Kidney (tissue), 22 donors: ENCODE measurements at places on chromosomes 16 and 17.

DNA sequence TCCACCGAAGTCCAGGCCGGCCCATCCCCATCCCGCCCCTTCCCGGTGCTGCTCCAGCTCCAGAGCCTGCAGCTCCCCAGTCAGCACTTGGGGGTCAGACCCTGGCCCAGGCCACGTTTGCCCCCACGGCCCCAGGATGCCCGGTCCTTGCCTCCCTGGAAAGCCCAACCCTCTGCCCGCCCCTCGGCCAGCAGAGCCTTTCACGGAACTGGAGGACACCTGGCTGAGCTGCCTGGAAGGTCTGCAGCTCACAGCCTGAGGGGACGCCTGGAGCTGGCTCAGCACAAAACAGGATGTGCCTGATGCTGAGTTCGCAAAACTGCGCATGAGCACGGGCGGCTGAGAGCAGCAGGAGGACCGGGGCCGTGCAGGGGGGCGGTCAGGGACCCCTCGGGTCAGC, 29.7 kb upstream of the SSTR5 start:
- H3K4me3 ChIP-seq = no peak overlapping the region
- H3K36me3 ChIP-seq = no peaks in the 10 kb centered on the region
- no peaks in the 10 kb centered on the region for H3K27me3 ChIP-seq

DNA sequence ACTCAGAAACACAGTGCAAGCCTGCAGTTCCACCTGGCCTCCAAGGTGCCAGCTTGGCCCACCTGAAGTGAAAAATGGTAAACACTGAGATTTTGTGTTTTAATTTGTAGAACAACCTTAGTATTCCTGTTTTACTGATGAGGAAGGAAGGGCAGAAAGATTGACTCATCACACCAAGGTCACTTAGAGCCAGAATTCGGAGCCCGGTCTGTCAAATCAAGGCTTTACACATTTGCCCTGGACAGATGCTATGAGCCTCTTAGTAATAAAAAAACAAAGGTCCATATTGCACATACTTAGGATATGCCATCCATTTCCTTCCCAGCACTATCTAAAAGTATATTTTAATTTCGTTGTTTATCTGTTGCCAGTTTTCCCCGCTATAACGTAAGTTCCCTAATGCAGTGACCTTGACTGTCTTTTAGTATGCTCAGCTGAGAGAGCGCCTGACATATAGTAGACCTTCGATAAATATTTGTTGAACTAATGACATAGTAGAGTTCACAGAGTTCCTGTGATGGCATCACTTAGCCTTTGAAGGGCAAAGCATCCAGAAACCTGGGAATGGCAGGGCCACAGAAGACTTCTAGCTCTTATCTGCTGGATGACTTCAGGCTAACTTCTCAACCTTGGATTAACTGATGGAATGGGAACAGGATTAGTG, 7.2 kb upstream of the TBKBP1 start:
- peaks cover 11% of the 10 kb centered on the region for H3K4me1 ChIP-seq
- H3K4me3 ChIP-seq = no peak overlapping the region
- no peaks in the 10 kb centered on the region for H3K27me3 ChIP-seq
- no peak for DNase-seq
- H3K27ac ChIP-seq = peak overlapping the region; percentile 66

DNA sequence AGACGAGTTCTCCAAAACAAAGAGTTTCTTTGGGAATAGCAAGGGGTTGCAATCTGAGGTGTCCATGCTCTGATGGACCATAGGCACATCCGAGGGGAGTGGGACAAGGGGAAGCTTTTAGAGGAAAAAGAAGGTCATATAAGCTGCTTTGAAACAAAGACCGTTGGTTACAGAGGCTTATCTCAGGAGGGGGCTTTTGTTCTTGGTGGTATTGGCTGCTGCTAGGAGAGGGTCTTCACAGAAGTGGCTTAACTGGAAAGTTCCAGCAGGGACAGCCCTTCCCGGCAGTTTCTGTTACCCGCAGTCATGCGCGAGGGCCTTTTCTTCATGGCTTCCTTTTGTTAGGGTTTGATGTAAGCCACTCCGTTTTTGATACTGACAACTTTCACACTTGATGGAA, 76.0 kb downstream of the RAP1GAP2 start:
- no peaks in the 10 kb centered on the region for H3K27me3 ChIP-seq
- DNase-seq = no peak
- no peaks in the 10 kb centered on the region for H3K4me1 ChIP-seq
- no peak overlapping the region for H3K4me3 ChIP-seq
- H3K27ac ChIP-seq = no peak overlapping the region
- H3K36me3 ChIP-seq = no peaks in the 10 kb centered on the region

DNA sequence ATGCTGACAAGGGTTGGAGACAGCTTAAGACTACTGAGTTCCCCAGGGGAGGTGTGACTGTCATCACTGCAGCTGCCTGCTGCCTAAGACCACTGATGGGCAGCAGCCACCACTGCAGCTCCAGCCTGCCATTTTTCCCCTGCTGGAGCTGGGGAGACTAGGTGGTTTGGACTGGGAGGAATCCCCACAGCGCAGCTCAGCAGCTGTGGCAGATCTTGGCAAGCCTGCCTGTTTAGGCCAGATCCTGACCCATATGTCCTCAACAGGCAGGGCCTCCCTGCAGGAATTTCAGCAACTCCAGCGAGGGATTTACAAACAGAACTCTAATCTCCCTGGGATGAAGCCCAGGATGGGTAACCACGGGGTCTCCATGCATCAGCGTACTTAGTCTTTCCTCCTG, 356.4 kb upstream of the TOM1L1 start:
- DNase-seq = no peak
- no peaks in the 10 kb centered on the region for H3K4me1 ChIP-seq
- H3K36me3 ChIP-seq = no peaks in the 10 kb centered on the region
- H3K27me3 ChIP-seq = no peaks in the 10 kb centered on the region
- H3K4me3 ChIP-seq = no peak overlapping the region

GRCh38 chr17:13777003-13777402, 175.3 kb upstream of the HS3ST3A1 start:
- H3K4me1 ChIP-seq = no peaks in the 10 kb centered on the region
- DNase-seq = no peak
- H3K4me3 ChIP-seq = no peak overlapping the region
- H3K27ac ChIP-seq = no peak overlapping the region

DNA sequence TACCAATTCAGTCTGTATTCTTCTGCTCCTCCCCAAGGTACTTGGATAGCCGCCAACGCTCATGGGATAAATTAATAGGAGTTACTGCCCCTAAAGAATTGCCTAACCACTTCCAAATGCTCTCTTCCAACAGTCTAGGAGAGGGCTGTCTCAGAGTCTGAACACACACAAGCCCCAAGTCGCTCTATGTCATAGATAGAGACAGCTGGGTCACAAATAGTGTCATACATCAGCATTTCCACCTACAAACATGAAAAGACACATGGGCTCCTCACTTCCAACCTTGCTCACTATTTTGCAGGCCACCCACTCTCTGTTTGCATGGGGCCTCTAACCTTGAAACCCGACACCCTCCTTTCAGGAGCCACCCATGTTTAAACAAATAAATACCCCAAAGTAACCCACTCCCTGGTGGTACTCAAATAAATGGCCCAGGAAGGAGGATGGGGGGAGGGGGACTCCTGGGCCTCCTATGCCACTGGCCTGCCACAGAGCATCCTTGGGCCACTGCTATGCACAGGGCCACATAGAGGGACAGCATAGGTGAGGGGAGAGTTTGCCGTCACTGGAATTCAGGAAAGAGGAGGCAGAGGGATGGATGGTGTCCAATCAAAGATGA, 265.9 kb downstream of the SOX9 start:
- H3K4me3 ChIP-seq = no peak overlapping the region
- H3K4me1 ChIP-seq = no peaks in the 10 kb centered on the region
- no peaks in the 10 kb centered on the region for H3K27me3 ChIP-seq
- H3K36me3 ChIP-seq = no peaks in the 10 kb centered on the region
- no peak overlapping the region for H3K27ac ChIP-seq
- DNase-seq = peak; percentile 51

DNA sequence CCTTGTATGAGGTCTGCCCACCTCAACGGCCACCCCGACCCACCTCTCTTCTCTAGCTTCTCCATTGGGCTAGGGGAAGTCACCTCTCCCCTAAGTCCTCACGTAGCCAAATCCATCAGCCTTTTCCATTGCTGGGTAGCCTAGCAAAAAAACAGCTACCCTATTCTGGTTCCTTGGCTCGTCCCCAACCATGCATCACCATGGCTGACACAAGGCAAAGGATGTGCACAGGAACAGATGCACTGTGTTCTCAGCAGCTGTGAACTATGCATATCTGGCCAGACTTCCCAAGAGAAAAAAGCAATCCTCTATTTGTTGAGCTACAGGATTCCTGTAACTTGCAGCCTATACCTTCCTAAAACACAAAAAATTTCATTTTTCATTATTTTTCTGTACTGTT, 22.0 kb upstream of the FLCN start:
- DNase-seq = no peak
- H3K4me3 ChIP-seq = no peak overlapping the region
- no peak overlapping the region for H3K27ac ChIP-seq
- no peaks in the 10 kb centered on the region for H3K4me1 ChIP-seq
- no peaks in the 10 kb centered on the region for H3K27me3 ChIP-seq
- H3K36me3 ChIP-seq = peaks cover 6% of the 10 kb centered on the region

DNA sequence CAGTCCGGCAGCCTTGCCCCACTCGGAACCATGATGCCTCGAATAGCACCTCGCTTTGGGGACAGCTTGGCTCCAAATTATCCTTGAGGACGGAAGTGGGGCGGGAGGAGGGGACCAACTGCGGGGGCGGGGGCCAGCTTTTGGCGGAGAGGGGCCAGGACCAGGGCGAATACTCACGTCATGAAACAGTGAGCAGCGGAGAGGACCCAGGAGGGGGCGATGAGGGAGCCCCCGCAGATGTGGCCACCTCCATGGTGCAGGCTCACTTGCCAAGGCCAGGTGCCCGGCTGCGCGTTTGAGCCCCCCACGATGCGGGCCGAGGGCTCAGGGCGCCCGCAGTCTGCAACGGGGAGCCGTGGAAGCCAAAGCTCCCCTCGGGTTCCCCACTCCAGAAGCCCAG, 970 bp downstream of the PRSS36 start:
- H3K27ac ChIP-seq = no peak overlapping the region
- no peaks in the 10 kb centered on the region for H3K36me3 ChIP-seq
- no peak for DNase-seq
- no peak overlapping the region for H3K4me3 ChIP-seq

GRCh38 chr17:64974750-64975317, 55.6 kb upstream of the LRRC37A3 start:
- peaks cover 3% of the 10 kb centered on the region for H3K4me1 ChIP-seq
- H3K27ac ChIP-seq = peak overlapping the region; percentile 99
- no peaks in the 10 kb centered on the region for H3K36me3 ChIP-seq
- peak overlapping the region; percentile 69 for H3K4me3 ChIP-seq
- no peak for DNase-seq

DNA sequence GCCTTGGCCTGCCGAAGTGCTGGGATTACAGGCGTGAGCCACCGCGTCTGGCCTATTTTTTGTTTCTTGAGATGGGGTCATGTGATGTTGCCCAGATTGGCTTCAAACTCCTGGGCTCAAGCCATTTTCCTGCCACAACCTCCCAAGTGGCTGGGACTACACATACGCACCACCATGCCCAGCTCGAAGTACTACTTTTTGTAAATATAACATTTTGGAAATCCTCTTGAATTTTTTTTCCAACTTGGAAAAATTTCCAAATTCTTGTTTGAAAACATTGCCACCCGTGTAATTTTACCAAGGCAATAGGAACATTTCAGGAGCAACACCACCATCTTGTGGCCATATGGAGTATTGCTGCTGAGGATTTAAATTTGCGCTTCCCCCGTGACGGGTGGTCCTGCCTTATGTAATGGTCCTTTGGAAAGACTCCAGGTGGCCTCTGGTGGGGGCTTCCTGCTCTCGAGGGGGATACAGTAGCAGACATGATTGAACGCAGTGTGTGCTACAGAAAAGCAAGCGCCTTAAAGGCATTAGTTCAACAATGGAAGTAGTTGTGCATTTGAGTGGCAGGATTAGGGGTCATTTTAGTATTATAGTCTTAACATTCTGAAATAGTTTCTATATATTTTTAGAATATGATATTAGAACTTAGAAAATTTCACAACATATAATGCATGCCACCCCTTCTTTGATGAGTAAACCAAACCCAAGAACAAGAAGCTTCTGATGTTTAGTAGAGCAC, 8.0 kb downstream of the FLYWCH1 start:
- DNase-seq = peak; percentile 78
- H3K36me3 ChIP-seq = peaks cover 4% of the 10 kb centered on the region
- no peaks in the 10 kb centered on the region for H3K4me1 ChIP-seq
- H3K27ac ChIP-seq = no peak overlapping the region
- no peaks in the 10 kb centered on the region for H3K27me3 ChIP-seq
- H3K4me3 ChIP-seq = no peak overlapping the region

GRCh38 chr17:67440277-67441051, 63.4 kb downstream of the PITPNC1 start:
- no peaks in the 10 kb centered on the region for H3K27me3 ChIP-seq
- H3K36me3 ChIP-seq = no peaks in the 10 kb centered on the region
- no peak overlapping the region for H3K4me3 ChIP-seq
- H3K27ac ChIP-seq = no peak overlapping the region

DNA sequence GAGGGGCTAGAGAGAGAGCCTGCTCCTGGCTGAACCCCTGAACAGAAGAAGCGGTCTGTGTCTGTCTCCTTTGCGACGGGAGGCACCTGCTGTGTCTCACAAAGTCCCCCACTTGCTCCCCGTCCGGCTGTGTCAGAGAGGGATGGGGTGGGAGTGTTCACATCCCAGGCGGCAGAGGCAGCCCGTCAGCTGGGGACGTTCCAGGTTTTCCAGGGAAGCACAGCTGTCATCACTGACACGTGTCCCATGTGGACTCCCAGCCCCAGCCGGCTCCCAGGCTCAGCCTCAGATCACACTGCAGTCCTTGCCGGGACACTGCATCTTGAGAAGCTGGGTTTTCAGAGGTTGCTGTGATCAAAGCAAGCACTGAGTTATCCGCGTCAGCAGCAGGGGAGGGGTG, 1.6 kb downstream of the TELO2 start:
- no peak for DNase-seq
- peaks cover 18% of the 10 kb centered on the region for H3K4me1 ChIP-seq
- no peak overlapping the region for H3K27ac ChIP-seq
- H3K27me3 ChIP-seq = no peaks in the 10 kb centered on the region
